ENCODE measurements at places on chromosomes 16 and 17.

DNA sequence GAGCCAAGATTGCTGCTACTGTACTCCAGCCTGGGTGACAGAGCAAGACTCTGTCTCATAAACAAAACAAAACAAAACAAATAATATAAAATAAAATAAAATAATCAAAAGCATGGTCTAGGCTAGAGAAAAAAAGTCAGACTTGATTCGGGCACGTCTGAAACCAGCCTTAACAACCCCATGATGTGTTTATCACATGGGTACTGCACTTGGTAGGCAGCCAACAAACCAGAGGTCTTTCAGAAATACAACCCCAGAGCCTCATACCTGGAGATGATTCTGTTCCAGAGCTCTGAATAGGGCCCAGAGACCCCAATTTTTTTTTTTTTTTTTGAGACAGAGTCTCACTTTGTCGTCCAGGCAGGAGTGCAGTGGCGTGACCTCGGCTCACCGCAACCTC, 9.6 kb upstream of the HAPSTR1 start:
- DNase-seq, result no peak

GRCh38 chr16:1950559-1950958, 3.9 kb downstream of the RPL3L start:
- no peak for DNase-seq

- peak; percentile 86 for DNase-seq
Measured at GRCh38 chr17:17044846-17045561, 2.7 kb downstream of the MPRIP start.

DNA sequence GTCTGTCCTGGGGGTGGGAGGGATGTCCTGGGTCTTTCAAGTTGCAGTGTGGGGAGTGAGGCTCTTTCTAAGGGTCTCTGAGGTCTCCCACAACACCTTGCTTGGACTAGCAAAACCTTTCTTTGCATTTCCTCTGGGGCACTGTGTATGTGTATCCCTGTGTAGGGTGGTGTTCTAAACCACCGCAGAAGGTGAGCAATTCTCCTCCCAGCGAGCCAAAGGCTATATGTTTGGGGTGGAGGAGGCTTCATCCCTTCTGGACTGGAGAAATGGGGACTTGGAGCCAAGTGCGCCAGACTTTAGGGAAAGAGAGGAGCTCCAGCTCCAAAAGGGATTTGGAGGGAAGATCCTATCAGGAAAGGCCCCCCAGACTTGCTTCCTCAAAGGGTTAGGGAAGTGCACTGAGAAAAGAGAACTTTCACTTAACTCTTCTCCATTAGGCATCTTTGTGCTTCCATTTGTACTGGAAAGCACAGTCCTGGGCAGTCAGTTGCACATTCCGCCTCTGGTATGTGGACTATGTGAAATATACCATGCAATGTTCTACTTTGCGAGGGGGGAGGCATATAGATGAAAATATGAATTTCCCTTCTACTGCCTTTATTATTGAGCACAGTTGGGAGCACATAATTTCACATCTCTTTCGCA, 18.9 kb upstream of the HOXB9 start:
- DNase-seq, result no peak

DNA sequence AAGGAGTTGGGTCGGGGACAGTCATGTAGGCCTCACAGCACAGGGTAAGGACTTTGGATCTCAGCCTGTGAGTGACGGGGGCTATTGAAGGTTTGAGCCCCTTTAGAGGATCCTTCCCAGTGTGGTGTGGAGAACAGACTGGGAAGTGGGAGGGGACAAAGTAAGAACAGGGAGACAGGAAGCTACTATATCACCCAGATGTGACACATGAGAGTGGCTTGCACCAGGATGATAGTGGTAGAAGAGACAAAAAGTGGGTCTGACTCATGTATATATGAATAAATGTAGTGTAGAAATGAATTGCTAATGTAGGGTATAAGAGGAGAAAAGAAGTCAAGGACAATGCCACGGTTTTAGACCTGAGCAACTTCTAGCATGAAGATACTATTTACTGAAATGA, 4.5 kb downstream of the NUP93 start:
- no peak for DNase-seq

- DNase-seq, result peak; percentile 93
Measured at GRCh38 chr16:79601931-79602627, 1.5 kb upstream of the MAF start.

DNA sequence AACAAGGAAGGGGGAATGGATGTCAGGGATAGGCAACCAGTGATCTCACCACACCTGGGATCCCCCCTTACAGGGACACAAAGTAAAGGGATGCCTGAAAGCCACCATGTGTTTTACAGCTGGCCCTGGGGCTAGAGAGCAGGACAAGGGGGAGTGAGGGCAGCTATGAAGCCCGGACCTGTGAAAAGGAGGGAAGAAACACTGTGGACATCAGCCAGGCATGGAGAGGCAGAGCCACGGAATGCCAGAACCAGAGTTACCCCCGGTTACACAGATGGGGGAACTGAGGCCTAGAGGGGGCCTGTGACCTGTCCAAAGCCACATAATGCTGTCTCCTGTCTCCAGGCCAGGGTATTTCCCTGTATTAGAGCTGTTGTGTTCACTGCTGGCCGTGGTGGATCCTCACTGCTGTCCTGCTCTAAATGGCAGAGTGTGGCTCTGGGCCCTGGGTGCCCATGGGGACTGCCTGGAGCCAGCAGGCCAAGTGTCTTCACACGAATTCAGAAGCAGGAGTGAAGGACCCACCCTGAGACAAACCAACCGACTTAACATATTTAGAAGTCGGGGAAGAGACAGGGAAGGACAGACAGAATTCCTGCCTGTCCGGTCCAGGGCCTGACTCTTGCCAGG, 29.7 kb upstream of the ITGA3 start:
- DNase-seq, result no peak

GRCh38 chr16:83963277-83964119, 4.5 kb upstream of the NECAB2 start:
- no peak for DNase-seq

- no peak for DNase-seq
Measured at GRCh38 chr17:70217571-70217970, 48.2 kb downstream of the KCNJ2 start.

Measured in femur (tissue), 1 donor.